WTC11 (cell line): ENCODE measurements at places on chromosomes 1 and 21. TPM values are rescaled to one million over a fixed set of nuclear protein-coding genes. Genes with fewer than 3 reads are reported as not detected.

The PIGR gene
- 1.8 to 2.2 TPM (median 1.9 TPM) in 3 replicates for total RNA-seq

The SLC44A3 gene
- 4.7 to 7.2 TPM (median 6.9 TPM) in 3 replicates for total RNA-seq

The C8A gene
- 0.07 to 0.13 TPM in 2 of 3 replicates, not detected in the other for total RNA-seq

The MASP2 gene
- total RNA-seq: 0.57 to 1.1 TPM (median 0.82 TPM) in 3 replicates

The C1orf115 gene
- total RNA-seq: 10.0 to 11.5 TPM (median 11.1 TPM) in 3 replicates

The RGS13 gene
- total RNA-seq: not detected in 3 replicates

The CAPN9 gene
- 0.16 TPM in 1 of 3 replicates, not detected in the others for total RNA-seq

The HFM1 gene
- 1.7 to 3.8 TPM (median 3.4 TPM) in 3 replicates for total RNA-seq

The RPS27 gene
- total RNA-seq: 2,141 to 2,438 TPM (median 2,292 TPM) in 3 replicates

The SCCPDH gene
- 10.9 to 13.0 TPM (median 12.4 TPM) in 3 replicates for total RNA-seq

The OR10X1 gene
- not detected in 3 replicates for total RNA-seq

The C1orf210 gene
- total RNA-seq: 11.7 to 14.0 TPM (median 12.8 TPM) in 3 replicates

GRCh38 chr1:39666772-39667171 lies 5.1 kb downstream of the NT5C1A start:
- H3K4me3 ChIP-seq: no peak overlapping the region
- no peak for DNase-seq
- H3K36me3 ChIP-seq: no peaks in the 10 kb centered on the region
- H3K27ac ChIP-seq: no peak overlapping the region
- H3K27me3 ChIP-seq: peaks cover 100% of the 10 kb centered on the region

DNA sequence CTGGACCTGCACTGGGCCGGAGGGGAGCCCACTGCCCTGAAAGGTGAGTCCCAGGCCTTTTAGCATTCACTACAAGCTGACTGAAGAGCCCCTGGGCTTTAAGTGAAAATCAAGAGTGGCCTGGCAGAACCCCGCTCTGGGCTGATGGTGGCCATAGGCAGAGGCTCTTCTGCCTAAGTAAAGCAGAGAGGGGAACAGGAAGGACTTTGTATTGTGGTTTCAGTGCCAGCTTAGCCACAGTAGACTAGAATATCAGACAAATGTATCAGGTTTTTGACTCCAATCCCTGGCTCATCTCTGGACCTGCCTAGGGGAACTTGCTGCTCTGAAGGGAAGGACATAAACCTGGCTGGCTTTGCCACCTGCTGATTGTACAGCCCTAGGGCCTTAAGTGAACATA lies 10.2 kb upstream of the HENMT1 start:
- no peaks in the 10 kb centered on the region for H3K4me1 ChIP-seq
- no peak for DNase-seq

- H3K27ac ChIP-seq: no peak overlapping the region
- H3K27me3 ChIP-seq: peaks cover 3% of the 10 kb centered on the region; the same call in 1 of the 2 replicates
- peaks cover 6% of the 10 kb centered on the region for H3K36me3 ChIP-seq
- no peak for DNase-seq
- H3K4me1 ChIP-seq: peaks cover 12% of the 10 kb centered on the region
Measured at GRCh38 chr1:203406446-203407045, 55.6 kb upstream of the FMOD start.

DNA sequence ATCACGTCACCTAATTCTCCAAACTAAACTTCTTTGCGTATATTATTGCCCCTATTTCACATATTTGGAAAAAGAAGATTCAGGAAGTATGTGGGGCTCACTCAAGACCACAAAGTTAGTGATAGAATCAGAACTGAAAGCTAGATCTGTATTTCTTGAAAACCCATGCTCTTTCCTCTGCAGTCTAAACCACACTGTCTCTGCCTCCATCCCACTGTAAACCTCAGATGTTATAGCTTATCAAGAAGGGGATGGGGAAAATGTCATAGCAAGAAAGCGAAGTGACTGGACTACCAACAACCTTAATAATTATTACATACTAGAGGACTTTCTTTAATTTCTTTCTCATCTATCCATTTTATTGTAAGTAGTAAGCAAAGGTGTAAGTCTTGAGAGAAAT lies 257.7 kb upstream of the SGIP1 start:
- no peaks in the 10 kb centered on the region for H3K27me3 ChIP-seq
- H3K4me1 ChIP-seq: peaks cover 34% of the 10 kb centered on the region
- no peaks in the 10 kb centered on the region for H3K36me3 ChIP-seq
- no peak overlapping the region for H3K27ac ChIP-seq
- no peak overlapping the region for H3K4me3 ChIP-seq
- no peak for DNase-seq

DNA sequence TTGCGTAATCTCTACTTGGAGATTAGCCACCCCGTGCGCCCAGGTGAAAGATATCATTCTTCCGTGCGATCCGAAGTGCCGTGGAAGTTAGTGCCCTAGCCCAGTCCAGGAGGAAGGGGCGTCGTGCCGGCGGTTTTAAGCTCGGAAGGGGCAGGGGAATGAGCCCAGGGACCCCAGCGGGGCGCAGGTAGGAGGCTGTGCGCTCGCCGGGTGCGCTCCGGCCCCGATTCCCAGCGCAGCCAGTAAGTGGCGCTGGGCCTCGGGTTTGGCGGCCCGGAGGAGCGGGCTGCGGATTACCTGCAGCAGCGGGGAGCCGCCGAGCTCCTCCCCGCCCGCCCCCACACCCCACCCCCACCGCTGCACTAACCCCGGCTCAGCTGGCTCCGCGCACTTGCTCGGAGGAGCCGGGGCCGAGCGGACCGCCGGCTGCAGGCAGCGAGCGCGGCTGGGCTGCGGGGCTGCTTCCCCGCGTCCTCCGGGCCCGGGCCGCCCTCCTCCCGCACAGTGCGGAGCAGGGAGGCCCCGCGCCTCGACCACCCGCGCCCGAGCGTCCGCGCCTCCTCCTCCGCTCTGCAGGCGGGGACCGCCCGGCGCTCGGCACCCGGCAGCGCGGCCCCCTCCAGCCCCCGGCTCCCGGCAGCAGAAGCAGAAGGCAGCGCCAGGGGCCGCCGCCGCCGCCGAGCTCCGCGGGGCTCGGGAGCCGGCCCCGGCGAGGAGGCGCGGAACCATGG lies at the start of gene RYR2:
RYR2 (plus strand) TSS at position 390 of the 731 bp plus-strand sequence; CDS start at position 728, 338 bp downstream.
- peak; percentile 84 for DNase-seq
- no peaks in the 10 kb centered on the region for H3K36me3 ChIP-seq
- peaks cover 19% of the 10 kb centered on the region for H3K4me1 ChIP-seq
- H3K4me3 ChIP-seq: peak within 1 kb of the TSS; percentile 79
- peaks cover 36% of the 10 kb centered on the region for H3K27me3 ChIP-seq

DNA sequence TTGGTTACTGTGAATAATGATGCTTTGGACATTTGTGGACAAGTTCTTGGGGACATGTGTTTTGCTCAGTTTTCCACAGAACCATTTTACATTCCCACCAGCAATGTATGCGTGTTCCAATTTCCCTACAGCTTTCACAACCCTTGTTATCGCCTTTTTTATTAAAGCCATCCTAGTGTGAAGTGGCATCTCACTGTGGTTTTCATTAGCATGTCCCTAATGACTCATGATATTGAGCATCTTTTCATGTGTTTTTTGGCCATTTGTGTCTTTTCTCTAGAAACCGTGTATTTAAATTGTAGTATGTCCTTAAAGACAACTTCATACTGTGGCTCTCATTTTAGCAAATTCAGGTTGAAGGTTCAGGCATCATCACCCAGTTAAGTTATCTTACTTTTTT lies 132.1 kb downstream of the TGFBR3 start:
- H3K4me1 ChIP-seq: peaks cover 19% of the 10 kb centered on the region
- no peak overlapping the region for H3K27ac ChIP-seq

DNA sequence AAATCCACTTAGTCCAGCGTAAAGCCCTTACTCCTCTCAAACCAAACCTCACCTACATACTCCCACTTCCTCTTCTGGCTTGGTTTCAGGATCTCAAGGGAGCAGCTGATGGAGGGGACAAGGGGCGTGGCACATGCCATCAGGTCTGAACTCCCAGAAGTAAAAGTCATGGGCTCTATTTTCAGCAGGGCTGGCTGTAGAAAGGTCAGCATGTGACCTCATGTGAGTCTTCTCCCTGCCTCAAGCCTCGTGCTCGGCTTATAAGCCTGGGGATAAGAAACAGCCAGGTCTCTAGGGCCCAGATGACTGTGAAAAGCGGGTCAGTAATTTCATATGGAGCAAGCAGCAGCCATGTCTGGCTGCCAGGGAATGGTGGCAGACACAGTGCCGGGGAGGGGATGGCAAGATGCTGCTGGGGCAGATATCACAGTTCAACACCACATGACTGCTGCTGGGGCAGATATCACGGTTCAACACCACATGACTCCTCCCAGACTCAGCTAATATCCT lies 227.9 kb downstream of the KCNH1 start:
- no peak overlapping the region for H3K4me3 ChIP-seq
- no peaks in the 10 kb centered on the region for H3K4me1 ChIP-seq
- no peaks in the 10 kb centered on the region for H3K36me3 ChIP-seq
- DNase-seq: no peak

GRCh38 chr1:228150461-228151179 lies 890 bp downstream of the GJC2 start:
- 0 out of 2 replicates have a peak, but pooled peaks cover 2% of the 10 kb centered on the region for H3K4me1 ChIP-seq
- H3K27me3 ChIP-seq: no peaks in the 10 kb centered on the region
- no peak overlapping the region for H3K27ac ChIP-seq
- no peaks in the 10 kb centered on the region for H3K36me3 ChIP-seq
